ENCODE measurements at places on chromosomes 1 and 21. TPM values are rescaled to one million over a fixed set of nuclear protein-coding genes. Genes with fewer than 3 reads are reported as not detected.

DNA sequence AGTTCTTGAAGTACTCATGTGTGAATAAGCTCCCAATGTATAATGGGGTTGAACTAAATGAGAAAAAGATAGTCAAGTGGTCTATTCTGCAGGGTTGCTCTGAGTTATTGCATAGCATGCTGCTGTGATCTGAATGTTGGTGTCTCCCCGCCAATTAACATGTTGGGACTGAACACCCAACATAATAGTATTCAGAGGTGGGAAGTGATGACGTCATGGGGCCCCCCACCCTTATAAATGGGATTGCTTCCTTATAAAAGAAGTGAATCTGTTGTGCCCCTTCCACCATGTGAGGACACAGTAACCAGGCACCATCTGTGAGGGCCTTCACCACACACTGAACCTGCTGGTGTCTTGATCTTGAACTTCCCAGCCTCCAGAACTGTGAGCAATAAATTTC lies 50.2 kb downstream of the MAB21L3 start:
- no peak for DNase-seq

Gene PPFIA4
- not detected for total RNA-seq

Gene INSRR
- total RNA-seq: not detected

GRCh38 chr1:74316302-74316701 lies 81.1 kb downstream of the TNNI3K start:
- DNase-seq: no peak

GRCh38 chr21:17613242-17613676 lies 558 bp upstream of the BTG3 start:
- DNase-seq: peak; percentile 76

GRCh38 chr1:210523830-210524229 lies 195.1 kb downstream of the HHAT start:
- DNase-seq: no peak

Gene MOB3C
- 15.2 TPM for total RNA-seq

Gene TDRD10
- not detected for total RNA-seq

GRCh38 chr1:228772516-228773212 lies 37.4 kb downstream of the RHOU start:
- DNase-seq: no peak

- peak; percentile 48 for DNase-seq
These were observed 13.2 kb downstream of the CAPN9 start for GRCh38 chr1:230760360-230760827.

Gene CD1E
- total RNA-seq: 0.92 TPM

Gene CD164L2
- total RNA-seq: not detected

DNA sequence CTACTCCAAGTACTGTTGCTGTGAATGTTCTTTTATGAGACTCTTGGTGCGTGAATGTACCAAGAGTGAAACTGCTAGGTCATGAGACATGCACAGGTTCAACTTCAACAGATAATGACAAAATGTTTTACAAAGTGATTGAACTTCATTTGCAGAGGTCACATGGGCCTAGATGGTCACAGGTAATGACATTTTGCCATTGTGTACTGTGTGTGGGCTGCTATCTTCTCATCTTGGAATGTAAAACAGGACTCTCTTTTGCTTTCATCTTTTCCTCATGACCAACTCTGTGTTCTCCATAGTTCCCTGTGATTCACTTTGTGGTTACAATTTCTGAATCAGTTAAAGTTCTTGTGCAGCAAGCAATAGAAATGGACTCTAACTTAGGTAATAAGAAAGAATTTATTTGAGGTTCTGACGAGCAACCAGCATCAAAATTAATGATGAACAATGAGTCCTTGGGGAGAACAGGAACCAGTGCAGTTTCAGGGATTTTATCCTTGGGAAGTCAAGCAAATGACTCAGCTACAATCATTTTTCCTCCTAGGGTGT lies 16.2 kb upstream of the TSNAX start:
- no peak for DNase-seq

- DNase-seq: no peak
These were observed 38.9 kb downstream of the WARS2 start for GRCh38 chr1:119101563-119101962.

DNA sequence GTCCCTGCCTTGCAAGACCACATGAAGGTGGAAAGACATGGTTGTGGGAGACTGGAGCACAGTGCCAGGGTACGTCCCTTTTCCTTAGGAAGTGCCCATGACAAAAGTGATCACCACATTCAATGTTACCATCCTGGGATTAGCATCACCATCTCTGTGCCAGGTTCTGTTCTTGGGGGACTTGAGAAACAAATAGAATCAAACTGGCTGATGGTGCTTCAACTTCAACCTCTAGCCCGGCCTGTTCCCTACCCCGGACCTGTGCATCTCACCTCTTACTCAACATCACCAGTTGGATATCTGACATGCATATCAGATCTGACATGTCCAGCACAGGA lies 153.3 kb downstream of the GRIK3 start:
- peak; percentile 9 for DNase-seq

- DNase-seq: peak; percentile 45
These were observed 317.1 kb downstream of the DPYD start for GRCh38 chr1:97603776-97604175.

- peak; percentile 46 for DNase-seq
These were observed 28.9 kb upstream of the C1orf87 start for GRCh38 chr1:60102267-60103061.

DNA sequence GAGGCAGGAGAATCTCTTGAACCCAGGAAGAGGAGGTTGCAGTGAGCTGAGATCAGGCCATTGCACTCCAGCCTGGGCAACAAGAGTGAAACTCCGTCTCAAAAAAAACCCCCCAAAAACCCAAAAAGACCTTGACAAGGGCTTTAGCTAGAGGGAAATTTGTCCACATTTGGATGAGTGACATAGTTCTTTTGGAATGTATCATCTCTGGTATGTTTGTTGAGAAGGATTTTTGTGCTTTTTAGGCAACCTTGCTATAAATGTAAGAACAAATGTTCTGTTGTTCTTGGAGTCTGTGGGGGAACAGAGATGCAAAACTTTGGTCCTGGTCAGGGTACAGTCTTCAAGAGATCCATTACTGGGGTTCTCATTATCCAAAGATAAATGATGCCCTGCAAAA lies 28.9 kb downstream of the INAVA start:
- DNase-seq: no peak

Gene ZNF683
- not detected for total RNA-seq

DNA sequence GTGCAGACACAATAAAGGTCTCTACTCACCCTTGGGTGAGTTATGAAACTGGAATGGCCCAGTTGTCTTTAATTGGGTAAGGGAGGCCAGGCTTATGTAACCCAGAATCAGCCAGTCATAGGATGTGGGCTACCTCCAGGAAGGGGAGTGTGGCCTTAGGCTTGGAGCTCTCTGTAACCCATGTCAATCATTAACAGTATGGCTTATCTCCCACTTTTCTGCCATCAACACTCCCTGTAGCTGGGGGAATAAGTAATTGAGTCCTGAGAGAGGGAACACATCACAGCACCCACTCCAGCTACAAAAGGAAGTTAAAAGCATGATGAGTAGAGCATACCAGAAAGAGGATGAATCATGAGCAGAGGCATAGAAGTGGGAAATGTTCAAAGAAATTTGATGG lies 327.0 kb upstream of the DUSP10 start:
- DNase-seq: no peak

Gene CDK18
- 174 TPM for total RNA-seq

GRCh38 chr1:219810451-219810850 lies 117.9 kb downstream of the SLC30A10 start:
- peak; percentile 33 for DNase-seq

DNA sequence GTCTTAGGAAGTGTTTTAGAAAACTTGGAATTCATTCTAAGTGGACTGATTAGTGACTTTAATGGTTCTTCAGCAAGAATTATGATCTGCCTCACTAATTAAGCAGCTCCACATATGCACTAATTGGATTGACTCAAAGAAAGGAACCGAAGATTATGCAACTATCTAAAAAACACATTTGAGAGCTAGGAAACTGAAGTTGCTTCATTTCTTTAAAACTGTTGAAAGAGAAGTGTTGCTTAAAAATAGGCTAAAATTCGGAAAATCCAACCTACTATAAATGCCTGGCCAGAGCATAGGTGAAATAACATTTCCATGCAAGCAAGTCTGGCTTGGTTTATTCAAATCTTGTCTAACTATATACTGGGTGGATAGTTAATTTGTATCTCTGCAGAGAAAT lies 502.9 kb upstream of the ZRANB2 start:
- no peak for DNase-seq

Gene PLA2G5
- total RNA-seq: 7.0 TPM

Gene DAB1
- under 0.01 TPM for total RNA-seq

Gene GUCA2A
- not detected for total RNA-seq

- no peak for DNase-seq
These were observed 9.2 kb upstream of the VPS26C start for GRCh38 chr21:37276377-37276776.

DNA sequence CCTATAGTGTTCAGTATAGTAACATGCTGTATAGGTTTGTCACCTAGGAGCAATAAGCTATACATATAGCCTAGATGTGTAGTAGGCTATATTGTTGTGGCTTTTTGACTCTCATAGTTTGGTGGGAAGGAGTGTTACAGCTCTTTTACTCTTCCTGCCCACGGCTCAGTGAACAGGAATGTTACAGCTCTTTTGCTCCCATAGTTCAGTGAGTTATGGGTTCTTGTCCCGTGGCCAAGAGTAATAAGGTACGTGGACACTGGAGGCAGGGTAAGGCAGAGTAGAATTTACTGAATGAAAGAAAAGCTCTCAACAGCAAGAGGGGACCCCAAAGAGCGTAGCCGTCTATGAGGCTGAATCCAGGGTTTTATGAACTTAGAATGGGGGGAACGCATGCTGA lies 734.3 kb downstream of the ADGRL2 start:
- DNase-seq: no peak

DNA sequence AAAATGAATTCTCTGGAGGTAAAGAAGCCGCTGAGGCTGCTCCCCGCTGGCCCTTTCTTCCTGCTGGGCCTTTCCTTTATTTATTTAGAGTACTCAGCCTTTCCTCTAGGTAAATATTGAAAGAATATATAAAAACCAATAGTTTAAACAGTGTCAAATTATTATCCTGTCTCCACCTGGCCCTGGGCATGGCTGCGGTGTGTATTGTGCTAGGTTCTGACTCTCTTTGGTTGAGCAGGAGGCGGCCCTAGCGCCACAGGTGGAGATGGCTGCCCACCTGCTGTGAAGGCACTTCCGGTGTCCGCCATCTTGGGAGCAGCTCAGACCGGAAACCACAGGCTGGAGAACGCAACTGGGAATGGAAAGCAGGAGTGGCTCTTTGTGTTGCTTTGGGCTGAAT lies 29.0 kb upstream of the CLDN14 start:
- no peak for DNase-seq

GRCh38 chr1:236795757-236796667 lies 920 bp downstream of the MTR start:
- DNase-seq: peak; percentile 76

Gene CTSE
- total RNA-seq: 495 TPM

- no peak for DNase-seq
These were observed 35.4 kb downstream of the ADGRL2 start for GRCh38 chr1:81836007-81836626.

Gene CNTN2
- total RNA-seq: not detected

Gene SLC35F3
- not detected for total RNA-seq

- no peak for DNase-seq
These were observed 518.9 kb downstream of the USP25 start for GRCh38 chr21:16248705-16249104.

Gene CFHR2
- total RNA-seq: not detected

DNA sequence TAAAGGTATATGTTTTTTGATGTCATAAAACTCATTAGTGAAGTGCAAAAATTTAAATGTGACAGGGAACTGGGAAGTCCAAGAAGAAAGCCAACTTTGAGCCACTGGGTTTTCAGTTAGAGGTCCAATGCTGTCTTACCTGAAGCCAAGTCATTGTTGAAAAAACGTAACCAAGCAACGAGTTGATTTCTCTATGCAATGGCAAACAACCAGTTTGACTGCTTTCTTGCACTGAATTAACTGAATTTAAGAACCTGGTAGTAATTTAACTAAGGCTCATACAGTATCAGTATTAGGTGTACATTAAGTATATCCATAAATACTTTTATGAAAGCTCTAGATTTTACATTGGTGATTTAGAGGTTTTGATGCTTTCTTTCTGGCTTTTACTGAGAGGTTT lies 20.2 kb upstream of the S1PR1 start:
- DNase-seq: no peak

DNA sequence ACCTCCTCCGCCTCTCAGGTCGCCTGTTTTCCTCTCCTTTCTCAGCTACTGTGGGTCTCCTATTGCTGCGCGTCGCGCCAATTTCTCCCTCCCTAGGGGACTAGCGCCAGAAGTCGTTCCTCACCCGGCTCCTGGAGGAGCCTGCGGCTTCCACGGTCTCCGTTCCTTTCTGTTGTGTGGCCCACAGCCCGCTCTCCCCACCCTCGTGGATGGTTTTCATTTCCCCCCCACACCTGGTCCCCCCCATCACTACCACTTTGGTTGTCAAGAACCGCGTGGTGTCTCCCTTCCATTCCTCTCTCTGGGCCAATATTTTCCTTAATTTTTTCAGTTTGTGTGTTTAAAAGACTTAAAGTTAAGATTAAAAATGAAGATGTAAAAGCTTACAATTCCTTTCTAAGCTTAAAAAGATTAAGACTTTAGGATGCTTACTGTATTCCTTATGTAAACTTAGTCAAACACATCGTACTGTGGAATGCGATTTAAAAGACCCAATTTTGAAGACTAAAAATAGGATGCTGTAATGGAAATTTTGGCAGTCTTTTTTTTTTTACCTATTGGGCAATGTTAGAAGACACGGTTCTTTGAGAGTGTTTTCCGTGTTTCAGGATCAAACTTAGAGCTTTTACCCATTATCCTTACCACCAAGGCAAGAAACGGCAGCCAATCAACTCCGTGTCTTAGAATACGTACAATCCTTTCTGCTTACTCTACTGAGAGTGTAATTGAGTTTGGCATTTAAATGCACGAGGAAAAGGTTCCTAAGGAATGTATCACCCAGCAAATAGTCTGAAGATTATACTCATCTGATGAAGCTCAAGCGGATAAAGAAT lies 773 bp downstream of the CNST start:
- no peak for DNase-seq

GRCh38 chr1:220824031-220824989 lies 37.6 kb downstream of the MTARC1 start:
- no peak for DNase-seq

- no peak for DNase-seq
These were observed 49.9 kb upstream of the TMPRSS2 start for GRCh38 chr21:41557884-41558283.

DNA sequence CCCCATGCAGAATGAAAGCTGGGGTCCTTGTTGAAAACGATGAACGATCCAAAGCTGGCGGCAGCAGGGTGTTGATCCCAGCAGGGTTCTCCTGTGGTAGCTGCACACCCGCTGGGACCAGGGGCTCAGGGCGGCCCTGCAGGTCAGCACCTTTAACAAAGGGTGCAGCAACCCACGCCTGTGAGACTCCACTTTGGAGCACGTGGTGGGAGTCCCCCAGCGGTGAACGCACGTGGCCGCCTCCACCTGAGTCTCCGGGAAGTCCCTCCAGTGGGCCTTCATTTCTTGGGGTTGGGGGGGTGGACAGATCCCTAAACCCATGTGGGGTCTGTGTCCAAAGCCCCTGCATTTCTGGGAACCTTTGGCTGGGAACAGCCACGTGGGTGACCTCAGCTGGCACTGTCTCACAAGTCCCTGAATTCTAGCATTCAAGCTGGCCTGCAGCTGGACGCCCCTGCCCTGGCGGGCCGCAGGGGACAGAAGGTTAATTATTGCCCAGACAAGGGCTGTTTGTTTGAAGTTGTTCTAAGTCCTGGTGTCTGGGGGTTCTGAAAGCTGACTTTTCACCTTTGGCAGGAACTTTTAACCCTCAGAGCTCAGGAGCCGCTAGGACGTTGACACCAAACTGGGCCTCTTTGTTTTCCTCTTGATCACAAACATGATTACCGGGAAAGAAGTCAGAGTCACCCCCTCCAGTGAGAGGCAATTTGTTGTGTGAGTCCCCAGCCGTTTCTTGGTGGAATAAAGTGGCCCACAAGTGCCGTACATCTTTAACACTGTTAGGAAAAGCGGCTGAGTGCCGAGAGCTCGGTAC lies 64.5 kb downstream of the COL18A1 start:
- DNase-seq: no peak

All from stomach (tissue), 19 donors.